ENCODE measurements at places on chromosomes 13 and 19.

- peak; percentile 40 for DNase-seq
Measured at GRCh38 chr13:98853771-98854221, 101.3 kb upstream of the SLC15A1 start.

GRCh38 chr13:27018344-27018861 is 153.2 kb downstream of the USP12 start:
- DNase-seq, result no peak

DNA sequence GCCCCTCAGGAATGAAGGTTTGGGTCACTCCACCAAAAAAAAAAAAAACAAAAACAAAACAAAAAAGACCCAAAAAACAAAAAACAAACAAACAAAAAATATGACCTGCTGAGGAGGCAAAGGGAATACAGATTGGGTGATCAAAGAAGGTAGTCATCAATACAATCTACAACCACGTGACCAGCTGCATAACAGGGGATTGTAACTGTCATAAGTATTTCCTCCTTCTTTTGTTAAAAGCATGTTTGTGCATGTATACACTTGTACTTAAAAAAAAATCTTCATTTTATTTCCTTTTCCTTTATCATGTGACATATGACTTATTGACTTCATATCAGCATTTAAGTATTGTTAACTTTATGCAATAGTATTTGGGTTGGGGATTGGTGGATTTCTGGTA is 165.1 kb upstream of the IRS2 start:
- DNase-seq, result no peak

- no peak for DNase-seq
Measured at GRCh38 chr13:19967621-19968020, 9.1 kb downstream of the ZMYM2 start.

DNA sequence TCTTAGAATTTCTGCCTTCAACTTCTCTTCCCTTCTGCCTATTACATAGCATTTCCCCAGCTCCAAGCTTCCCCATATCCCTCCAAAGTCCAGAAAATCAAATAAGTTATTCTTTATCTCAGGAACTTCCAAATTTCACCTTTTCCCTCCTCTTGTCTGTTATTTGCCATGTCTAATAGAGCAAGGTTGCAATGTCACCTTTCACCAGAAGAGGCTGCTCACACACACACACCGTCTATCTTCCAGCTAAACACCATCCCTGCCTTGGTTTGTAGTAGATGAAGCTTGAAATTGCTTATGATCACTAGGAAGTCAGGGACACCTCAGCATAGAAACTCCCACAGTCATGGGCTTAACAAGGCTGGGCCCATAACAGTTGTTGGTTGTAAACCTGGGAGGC is 48.4 kb downstream of the ZNRF4 start:
- DNase-seq, result no peak

GRCh38 chr13:77378662-77379061 is 51.8 kb upstream of the MYCBP2 start:
- no peak for DNase-seq

DNA sequence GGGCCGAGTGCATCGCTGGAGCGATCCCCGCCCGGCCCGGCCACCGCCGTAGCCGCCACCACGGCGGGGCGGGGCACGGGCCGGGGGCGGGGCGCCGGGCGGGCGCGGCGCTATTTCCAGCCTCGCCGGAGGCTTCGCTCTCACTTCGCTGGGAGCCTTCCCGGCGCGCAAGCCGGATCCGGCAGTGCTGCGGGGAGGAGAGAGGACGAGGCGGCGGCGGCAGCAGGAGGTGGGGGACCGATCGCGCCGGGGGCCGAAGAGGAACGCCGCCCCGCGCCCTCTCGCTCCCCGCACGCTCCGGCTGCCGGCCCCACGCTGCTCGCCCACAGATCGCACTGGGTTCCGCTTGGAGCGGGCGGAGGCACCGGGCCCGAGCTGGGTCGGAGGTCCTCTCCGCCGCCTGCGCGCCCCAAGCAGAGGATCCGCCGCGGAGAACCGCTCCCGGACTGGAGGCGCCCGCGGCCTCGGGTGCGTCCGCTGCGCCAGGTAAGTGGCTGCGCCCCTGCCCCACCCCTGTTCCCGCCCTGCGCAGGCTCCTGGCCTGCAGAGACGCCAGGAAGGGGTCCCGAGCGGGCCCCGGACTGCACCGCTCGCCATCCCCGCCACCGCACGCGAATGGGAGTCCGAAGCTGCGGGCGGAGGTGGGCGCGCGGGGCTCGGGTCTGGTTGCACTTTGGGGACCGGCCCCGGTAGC is at the start of gene CHST8:
CHST8 (plus strand) TSS at position 143 of the 694 bp plus-strand sequence. CDS start 67,309 bp downstream, outside the sequence.
- no peak for DNase-seq
